Stimulated activated CD4-positive, alpha-beta T cell treated with anti-CD3 and anti-CD28 coated beads, Interleukin-15, amount 100 ng/mL, for 48 hours (primary cell): ENCODE measurements at places on chromosomes 6 and 20.

DNA sequence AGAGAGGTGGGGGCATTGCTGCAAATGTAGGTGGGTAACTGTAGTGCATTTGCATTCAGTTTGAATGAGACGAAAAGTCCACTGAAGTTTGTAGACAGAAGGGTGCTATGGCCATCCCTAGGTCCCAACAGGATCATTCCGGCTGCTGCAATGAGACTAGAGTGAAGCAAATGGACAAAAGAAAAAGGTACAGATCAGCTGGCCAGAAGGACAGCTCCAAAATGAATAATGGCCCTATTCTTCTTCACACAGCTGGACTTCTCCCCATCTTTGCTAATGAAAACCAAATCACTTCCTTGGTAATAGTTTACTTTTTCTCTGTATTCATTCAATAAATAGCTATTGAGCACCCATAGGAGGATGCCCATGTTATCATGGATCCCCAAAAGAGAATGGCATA, 56.4 kb upstream of the TPD52L1 start:
- DNase-seq = no peak

GRCh38 chr6:36944650-36945049, 9.9 kb upstream of the PI16 start:
- DNase-seq = no peak

GRCh38 chr6:11711003-11711983, 67.3 kb downstream of the ADTRP start:
- DNase-seq = peak; percentile 72

DNA sequence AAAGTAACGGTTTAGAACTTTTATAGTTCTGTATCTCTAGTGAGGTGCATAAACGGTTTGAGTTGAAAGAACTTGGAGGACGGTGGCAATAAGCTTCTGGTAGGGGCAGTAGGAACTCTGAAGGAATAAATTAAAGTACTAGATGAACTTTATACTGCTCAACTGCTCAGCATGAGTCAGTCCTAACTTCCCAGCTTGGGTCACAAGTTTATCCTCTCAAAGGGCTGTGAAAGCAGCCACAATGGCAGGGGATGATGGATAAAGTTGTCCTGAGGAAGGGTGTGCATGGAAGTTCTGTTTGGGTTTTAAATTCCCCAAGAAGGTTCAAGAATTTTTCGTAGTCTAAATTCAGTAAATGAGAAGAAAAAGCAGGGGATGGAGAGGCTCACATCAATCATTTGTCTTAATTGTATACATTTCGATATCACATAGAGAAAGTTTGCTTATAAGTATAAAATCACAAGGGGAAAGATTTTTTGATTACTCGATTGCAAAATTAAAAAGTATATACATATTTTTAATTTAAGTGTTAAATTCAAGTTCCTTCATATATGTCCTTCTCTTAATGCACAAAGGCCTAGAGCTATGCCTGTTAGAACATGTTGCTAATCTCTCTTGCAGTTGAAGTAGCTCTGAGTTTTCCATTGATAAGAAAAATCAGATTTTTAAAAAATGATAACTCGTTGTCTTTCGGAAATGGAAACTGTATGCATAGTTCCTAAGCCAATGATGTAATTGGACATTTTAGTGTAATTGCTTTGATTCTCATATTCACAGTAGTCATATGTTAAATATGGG, 55.3 kb upstream of the JAG1 start:
- DNase-seq = no peak

DNA sequence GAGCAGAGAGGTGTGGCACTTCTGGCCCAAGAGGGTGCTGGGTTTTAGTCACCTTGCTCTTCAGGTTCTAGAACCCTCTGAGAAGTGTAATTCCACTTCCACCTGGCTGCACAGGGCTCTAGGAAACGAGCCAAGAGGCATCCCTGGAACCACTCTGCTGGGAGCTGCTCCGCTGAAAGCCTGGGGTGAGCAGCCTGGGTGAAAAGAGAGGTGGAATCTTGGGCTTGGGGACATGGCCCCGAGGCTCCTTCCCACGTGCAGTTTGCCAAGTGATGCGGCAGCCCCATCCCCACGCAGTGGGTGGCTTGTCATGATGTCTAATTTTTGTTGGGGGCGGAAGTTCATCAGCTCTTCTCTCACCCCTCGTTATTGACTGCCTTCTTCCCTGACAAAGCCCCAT, 32.8 kb downstream of the PPP1R16B start:
- DNase-seq = no peak

GRCh38 chr6:63188828-63189227, 22.4 kb upstream of the FKBP1C start:
- DNase-seq = no peak

DNA sequence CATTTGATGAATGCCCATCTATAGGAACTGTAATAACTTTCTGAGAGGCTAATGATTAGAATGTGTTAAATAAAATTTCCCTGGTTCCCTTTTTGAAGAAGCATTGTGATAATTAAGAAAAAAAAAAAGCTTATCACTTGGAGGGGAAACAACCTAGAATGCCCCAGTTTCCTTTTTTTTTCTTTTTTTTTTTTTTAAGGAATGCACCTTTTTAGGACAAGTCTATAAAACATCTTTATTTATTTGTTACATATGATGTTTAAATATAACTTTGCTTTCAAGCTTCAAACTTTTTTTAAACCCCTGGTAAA, 7.3 kb upstream of the MRPS10 start:
- DNase-seq = no peak

DNA sequence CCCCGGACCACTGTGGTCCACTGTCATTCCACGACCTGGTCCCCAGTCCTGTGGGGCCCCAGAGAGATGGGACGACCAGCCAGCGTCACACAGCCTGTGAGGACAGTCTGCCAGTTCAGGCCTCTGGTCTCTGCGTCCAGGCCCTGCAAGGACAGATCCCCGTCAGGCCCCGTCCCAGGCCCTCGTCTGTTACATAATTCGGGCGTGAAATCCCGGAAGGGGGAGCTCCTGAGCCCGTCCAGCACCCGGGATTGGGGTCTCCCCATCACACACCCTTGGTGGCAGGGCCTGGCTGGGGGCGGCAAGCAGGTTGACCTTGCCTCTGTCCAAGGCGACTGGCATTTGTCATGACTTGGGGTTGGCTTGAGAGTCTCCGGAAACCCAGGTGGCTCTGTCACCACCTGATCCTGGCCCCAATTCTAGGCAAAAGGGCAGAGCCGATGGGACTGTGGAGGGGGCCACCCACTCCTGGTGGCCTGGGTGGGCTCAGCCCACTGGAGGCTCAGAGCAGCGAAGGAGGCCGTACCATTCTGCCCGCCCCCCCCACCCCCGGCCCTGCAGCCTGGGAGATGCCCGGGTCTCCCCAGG, 73.8 kb upstream of the GATA5 start:
- DNase-seq = no peak

DNA sequence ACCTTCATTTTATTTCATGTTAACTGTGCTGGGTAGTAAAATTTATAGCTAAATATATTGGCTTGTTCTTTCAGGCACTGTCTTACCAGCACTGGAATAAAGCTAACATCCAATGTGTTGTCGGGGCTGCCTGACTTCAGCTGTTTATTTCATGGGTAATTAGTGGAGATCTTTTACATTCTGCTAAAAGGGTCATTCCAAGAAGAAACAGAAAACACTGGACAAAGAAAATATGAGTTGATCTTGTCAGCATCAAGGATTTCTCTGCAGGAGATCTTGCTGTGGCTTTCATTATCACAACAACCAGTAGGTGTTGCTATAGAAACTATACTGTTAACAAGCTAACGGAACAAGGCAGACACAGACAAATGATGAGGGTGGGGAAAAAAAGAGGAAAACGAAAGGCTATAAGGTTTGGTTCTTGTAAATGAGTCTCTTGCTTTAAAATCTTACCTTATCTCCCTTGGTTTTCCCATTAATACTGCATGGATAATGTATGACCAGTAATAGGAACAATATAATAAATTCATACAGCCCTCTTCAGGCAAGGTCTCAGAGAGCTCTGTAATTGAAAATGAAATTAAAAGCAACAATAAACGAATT, 206.8 kb downstream of the SIM1 start:
- DNase-seq = no peak

GRCh38 chr6:73691512-73691911, 4.5 kb upstream of the CD109 start:
- no peak for DNase-seq
